GM04503 (cell line): ENCODE measurements at places on chromosomes 2 and 18.
A peak's percentile ranks its signal among the peaks of the same experiment; 100 is the strongest.

- DNase-seq: no peak
These were observed 357.1 kb downstream of the NRXN1 start for GRCh38 chr2:50674876-50675275.

- DNase-seq: peak; percentile 39
These were observed 28.2 kb upstream of the STAT4 start for GRCh38 chr2:191178806-191179514.

GRCh38 chr2:385061-385460 lies 97.2 kb upstream of the ALKAL2 start:
- no peak for DNase-seq

- DNase-seq: no peak
These were observed 183.4 kb downstream of the PRKCE start for GRCh38 chr2:45834858-45835257.

GRCh38 chr2:118049816-118050140 lies 35.9 kb upstream of the CCDC93 start:
- no peak for DNase-seq

DNA sequence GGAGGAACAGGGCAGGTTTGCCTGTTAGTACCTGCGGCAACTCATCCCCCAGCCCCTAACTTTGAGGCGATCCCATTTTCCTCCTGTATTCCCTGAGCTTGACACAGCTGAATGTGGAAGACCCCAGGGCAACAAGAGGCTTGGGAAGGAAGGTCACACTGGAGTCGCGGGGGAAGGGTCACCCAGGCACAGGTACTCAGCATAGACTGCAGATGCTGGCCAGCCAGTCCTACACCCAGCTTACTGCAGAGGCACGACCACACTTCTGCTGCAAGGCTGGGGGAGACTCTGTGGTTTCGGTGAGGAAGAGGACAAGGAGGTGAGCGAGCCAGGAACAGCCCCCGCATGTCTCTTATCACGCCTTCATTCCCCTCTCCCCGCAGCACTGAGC lies 91.5 kb downstream of the MALT1 start:
- DNase-seq: no peak

GRCh38 chr2:73289304-73289703 lies 4.0 kb downstream of the EGR4 start:
- no peak for DNase-seq

DNA sequence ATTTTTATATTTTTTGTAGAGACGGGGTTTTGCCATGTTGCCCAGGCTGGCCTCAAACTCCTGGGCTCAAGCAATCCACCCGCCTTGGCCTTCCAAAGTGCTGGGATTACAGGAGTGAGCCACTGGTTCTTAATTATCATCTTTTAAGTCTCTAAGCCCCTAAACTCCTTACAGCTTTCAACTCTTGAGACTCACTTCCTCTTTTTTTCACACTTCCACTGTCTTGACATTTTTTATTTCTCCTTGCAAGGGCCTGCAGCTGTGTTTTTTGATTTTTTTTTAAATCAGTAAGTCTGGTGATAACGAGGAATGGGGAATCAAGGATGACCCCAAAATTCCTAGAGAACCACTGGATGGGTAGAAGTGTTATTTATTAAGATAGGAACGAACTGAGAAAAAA lies 8.6 kb upstream of the ABCB11 start:
- no peak for DNase-seq

GRCh38 chr2:105411720-105412407 lies 13.0 kb upstream of the FHL2 start:
- no peak for DNase-seq
